GM13977 (cell line): ENCODE measurements at places on chromosomes 2 and 18.

DNA sequence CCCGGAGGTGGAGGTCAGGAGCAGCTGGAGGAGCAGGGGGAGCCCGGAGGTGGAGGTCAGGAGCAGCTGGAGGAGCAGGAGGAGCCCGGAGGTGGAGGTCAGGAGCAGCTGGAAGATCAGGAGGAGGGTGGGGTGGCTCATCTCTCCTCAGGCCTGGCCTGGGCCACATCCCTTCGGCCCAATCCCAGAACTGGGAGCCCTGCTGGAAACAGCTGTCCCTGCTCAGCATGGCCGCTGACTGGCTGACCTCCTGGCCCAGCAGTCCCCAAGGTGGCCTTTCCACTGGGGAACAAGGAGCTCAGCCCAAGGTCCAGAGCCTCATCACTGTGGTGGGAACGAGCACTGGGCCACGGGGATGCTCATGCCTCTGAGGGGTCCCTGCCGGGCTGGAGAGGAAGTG lies 66.6 kb upstream of the LAPTM4A start:
- DNase-seq, result no peak

DNA sequence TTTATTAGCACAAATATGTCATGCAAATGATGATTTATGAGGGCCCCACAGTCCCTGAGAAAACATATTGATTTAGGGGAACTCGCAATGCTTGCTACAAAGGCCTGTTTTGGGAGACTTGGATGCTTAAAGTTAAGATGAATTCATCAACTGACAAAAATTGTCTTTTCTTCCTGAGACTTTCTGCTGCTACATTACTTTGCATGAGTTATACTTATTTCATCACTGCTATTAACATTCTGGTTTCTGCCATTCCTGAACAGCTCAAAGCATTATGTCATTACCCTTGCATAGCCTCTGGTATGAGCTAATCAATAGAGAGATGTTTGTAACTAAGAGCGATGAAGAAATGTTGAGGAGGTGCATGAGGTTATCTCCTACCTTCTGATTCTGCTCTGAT lies 74.4 kb downstream of the SOX11 start:
- DNase-seq, result no peak

DNA sequence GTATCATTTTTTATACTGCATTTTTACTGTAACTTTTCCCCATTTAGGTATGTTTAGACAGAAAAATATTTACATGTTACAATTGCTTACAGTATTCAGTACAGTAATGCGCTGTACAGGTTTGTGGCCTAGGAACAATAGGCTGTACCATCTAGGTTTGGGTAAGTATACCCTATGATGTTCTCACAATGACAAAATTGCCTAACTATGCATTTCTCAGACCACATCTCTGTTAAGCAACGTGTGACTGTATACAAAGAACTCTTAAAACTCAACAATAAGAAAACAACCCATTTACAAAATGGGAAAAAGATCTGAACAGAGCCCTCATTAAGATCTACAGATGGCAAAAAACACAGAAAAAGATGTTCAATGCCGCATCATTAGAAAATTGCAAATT lies 29.4 kb downstream of the FAM210A start:
- no peak for DNase-seq

DNA sequence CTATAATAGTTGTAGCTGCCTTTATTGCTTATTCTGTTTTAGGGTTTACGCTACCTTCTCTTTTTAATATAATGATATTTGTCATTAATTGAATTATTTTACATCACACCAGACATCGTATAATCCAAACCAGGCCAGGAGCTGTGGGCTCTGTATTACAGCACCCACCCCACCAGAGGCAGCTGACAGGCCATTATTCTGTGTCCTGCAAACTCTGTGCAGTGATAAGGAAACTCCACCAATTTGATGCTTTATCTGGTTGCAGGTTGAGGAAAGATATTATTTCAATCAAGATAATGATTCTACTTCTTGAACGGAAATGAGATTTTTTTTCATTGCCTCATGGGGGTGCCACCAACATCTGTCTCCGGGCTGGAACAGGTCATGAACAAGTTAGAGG lies 227.3 kb downstream of the ZBTB7C start:
- no peak for DNase-seq

DNA sequence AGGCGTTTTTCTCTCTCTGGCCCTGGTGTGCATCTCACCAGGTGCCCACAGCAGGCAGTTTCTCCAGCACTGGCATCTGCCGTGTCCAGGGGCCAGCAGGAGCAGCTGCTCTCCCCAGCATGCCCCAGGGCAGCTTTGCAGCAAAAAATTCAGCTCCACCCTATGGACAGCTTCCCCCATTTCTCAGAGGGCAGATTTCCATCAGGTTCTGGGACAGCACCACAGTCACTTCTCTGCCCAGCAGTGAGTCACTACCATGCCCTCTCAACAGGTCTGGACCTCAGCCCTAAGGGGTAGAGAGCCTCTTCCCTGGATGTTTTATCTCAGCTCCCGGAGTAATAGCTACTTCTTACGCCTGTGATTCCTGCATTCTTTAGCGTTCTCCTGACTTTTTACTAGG lies 170.2 kb upstream of the RAB12 start:
- DNase-seq, result no peak

DNA sequence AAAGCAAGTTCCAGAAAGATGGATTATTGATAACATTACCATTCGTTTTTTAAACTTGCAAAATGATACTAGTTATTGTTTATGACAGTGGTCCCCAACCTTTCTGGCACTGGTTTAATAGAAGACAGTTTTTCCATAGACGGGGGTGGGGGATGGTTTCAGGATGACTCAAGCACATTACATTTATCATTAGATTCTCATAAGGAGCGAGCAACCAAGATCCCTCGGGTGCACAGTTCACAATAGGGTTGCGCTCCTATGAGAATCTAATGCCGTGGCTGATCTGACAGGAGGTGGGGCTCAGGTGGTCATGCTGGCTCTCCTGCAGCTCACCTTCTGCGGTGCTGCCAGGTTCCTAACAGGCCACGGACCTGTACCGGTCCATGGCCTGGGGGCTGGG lies 86.2 kb downstream of the BCL2 start:
- DNase-seq, result no peak

- no peak for DNase-seq
Measured at GRCh38 chr2:109305490-109306167, 176.6 kb downstream of the SH3RF3 start.

DNA sequence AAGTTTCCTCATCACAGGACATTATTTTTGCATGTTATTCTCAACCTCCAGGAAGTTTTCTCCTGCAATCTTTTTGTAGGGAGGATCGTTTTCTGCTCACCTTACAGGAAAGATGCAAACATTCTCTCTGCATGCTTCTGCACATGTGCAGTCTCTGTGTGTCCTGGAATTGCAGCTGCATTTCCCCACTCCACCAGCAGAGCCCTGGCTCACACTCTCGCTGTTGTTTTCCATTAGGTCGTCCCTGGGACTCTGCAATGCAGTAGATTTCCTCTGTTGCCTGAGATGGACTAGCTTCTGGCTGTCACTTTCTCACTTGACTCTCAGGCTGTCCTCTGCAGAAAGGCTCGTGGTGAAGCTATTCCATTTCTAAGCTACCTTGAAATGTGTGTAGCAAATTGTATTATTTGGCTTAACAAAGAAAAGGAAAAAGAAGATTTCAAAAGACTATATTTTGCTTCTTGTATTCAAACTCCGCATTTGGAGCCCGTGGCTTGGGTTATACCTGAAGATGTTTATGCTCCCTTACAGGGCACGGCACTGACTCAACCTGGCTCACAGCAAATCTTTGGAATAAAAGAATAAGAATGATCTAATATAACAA lies 346.7 kb downstream of the RAD51AP2 start:
- DNase-seq, result no peak

DNA sequence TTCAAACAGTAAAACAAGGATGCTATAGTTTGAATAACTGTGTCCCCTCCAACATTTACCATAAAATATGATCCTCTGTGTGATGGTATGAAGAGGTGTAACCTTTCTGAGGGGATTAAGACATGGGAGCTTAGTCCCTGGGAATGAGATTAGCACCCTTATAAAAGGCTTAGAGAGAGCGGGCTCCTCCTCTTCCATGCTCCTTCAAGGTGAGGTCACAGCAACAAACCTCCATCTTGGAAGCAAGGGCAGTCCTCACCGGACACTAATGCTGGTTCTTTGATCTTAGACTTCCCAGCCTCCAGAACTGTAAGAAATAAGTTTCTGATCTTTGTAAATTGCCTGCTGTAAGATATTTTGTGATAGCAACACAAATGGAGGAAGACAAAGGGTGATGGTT lies 700.3 kb downstream of the TMEM182 start:
- DNase-seq, result no peak

GRCh38 chr18:24560511-24560981 lies 100.1 kb downstream of the HRH4 start:
- DNase-seq, result no peak

DNA sequence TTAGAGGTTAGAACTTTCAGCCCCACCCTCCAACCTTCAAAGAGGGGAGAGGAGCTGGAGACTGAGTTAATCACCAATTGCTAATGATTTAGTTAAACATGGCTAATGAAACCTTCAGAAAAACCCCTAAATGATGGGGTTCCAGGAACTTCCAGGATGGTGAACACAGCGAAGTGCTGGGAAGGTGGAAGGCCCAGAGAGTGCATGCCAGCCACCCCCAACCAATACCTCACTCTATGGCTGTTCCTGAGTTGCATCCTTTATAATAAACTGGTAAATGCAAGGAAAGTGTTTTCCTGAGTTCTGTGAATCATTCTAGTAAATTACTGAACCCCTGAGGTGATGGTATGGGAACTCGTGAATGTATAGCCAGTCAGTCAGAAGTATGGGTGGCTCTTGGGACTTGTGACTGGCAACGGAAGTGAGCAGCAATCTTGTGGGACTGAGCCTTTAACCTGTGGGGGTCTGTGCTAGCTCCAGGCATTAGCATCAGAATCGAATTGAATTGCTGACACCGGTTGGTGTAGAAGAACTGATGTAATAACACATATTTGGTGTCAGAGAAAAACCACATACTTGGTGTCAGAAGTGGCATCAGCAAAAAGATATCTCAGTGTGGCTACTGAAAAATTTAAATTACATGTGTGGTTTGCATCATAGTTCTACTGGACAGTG lies 37.4 kb downstream of the NPHP1 start:
- DNase-seq, result no peak

DNA sequence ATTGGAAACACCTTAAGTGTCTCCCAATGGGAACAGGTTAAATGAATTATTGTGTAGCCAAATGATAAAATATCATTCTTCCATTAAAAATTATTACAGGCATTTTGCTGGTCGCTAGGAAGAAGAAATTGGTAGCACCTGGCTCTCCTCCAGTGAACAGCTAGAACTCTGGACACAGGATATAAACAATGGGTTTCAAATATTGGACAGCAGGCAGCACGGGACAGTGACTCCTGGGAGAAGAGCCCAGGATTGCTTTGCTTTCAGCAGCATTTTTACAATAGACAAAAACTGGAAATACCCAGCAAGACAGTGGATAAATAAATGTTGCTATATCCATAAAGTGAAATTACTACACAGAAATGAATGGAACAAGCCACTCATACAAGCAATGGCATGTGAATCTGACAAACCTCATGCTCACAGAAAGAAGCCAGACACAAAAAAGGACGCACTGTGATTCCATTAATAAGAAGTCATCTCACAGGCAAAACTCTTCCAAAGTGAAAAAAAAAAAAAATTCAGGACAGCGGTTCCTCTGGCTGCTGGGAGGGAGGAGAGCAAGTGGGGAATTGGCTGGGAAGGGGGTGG lies 50.5 kb downstream of the LAMA1 start:
- no peak for DNase-seq

- DNase-seq, result no peak
Measured at GRCh38 chr2:127128445-127128904, 21.5 kb upstream of the BIN1 start.

DNA sequence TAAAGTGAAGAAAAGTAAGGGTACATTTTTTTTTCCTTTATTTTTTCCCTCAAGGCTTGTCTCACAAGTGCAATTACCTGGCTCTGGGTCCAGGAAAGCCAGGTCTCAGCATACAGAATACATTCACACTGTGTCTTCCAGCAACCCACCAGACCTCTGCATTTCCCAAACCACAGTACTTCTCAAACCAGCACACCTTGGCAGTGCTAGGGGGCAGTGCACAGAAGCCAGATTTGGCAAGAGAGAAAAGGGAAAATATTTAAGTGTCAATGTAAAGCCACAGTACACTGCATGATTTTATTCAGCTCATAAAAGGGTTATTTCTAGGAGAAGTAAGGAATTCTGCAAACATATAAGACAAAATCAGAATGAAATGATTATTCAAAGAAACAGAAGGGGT lies 172.8 kb downstream of the NRXN1 start:
- DNase-seq, result no peak

DNA sequence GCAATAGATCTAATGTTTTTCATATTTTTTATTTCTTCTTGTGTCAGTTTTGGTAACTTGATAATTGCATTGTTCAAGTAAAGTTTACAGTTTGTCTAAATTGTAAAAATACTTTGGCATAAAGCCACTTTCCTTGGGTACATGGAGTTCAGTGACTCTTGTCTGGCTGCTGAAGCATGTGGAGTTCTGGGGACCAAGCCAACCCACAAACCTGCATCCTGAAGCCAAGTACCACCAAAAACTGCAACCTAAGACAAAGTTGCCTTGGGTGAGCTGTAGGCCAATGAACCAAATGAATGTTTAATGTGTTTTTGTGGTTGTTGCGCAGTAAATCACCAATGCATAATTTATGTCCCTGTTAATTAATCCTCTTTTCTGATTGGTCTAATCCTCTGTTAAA lies 872.6 kb downstream of the BCL11A start:
- DNase-seq, result no peak

GRCh38 chr2:183521911-183522310 lies 397.7 kb downstream of the NUP35 start:
- DNase-seq, result no peak

GRCh38 chr2:230868947-230869913 lies 4.5 kb downstream of the ITM2C start:
- DNase-seq, result no peak

- no peak for DNase-seq
Measured at GRCh38 chr2:104741860-104742259, 112.1 kb upstream of the POU3F3 start.

GRCh38 chr2:122180972-122181371 lies 425.5 kb downstream of the TSN start:
- DNase-seq, result no peak

GRCh38 chr18:37425222-37425621 lies 140.4 kb downstream of the CELF4 start:
- no peak for DNase-seq

GRCh38 chr2:126885751-126886210 lies 12.9 kb upstream of the TEX51 start:
- DNase-seq, result no peak

GRCh38 chr18:22473366-22473765 lies 55.7 kb upstream of the CTAGE1 start:
- no peak for DNase-seq

- no peak for DNase-seq
Measured at GRCh38 chr2:39447266-39448168, 10.4 kb upstream of the MAP4K3 start.

DNA sequence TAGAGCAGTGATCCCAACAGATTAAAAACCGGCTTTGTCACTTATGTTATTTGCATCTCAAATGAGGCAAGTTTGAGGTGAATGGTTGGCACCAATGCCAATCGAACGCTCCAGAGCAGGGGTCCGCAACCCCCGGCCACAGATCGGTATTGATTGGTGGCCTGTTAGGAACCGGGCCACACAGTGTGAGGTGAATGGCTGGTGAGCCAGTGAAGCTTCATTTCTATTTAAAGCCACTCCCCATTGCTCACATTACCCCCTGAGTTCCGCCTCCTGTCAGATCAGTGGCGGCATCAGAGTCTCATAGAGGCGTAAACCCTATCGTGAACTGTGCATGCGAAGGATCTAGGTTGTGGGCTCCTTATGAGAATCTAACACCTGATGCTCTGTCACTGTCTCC lies 132.0 kb downstream of the TMEM182 start:
- DNase-seq, result no peak
